Fibroblast of pulmonary artery (primary cell): ENCODE measurements at places on chromosomes 11 and 22.

GRCh38 chr11:134360050-134360835 lies 28.5 kb downstream of the GLB1L2 start:
- peak; percentile 63 for DNase-seq

GRCh38 chr11:55942785-55943392 lies 6.7 kb upstream of the OR5I1 start:
- DNase-seq = peak; percentile 51

DNA sequence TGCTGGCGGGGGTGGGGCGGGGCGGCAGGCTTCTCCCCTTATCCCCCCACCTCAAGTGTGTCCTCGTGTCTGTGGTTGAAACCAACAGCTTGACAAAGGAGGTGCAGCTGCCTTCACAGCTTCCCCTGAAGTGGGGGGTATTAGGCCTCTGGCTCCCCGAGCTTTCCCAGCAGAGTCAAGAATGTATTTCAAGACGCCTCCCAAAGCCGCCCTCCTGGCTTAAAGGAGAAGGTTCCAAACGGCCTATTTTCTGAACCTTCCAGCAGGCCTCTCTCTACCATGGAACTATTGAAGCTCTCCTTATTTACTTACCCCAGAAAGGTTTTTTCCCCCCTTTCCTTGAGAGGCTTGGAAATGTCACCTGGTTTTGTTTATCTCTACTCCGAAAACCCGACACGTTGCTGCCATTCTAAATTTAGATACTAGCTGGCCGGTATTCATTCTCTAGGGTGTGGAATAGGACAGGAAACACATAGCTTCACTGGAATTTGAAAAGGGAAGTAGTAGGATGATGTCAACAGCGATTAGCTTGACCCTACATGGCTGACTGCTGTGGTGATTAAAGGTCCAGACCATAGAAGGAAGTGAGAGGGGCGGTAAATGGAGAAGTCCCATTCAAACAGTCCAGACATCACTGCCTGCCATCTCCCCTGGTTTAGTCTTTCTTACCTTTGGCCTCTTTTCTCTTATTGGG lies 671 bp upstream of the PICALM start:
- peak; percentile 97 for DNase-seq

DNA sequence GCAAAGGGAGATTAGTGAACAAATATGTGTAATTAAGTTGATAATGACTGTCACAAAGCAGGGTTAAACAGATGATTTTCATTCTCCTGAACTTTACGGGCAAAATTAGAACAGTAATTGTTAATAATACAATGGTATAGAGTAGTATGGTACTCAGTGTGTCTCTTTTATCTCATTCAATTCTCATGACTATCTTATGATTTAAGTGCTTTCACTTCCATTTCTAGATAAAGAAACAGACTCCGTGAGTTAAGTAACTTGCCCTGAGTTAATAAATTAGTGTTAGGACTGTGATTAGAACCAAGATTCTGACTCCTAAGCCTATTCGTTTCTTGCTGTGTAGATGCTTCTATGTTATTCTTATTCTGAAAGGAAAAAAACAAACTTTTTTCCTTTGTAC lies 22.0 kb downstream of the PIH1D2 start:
- no peak for DNase-seq

- no peak for DNase-seq
These were observed 27.0 kb upstream of the SORL1-AS1 start for GRCh38 chr11:121479698-121480238.

GRCh38 chr22:33652615-33653014 lies 267.7 kb downstream of the LARGE1 start:
- DNase-seq = no peak

DNA sequence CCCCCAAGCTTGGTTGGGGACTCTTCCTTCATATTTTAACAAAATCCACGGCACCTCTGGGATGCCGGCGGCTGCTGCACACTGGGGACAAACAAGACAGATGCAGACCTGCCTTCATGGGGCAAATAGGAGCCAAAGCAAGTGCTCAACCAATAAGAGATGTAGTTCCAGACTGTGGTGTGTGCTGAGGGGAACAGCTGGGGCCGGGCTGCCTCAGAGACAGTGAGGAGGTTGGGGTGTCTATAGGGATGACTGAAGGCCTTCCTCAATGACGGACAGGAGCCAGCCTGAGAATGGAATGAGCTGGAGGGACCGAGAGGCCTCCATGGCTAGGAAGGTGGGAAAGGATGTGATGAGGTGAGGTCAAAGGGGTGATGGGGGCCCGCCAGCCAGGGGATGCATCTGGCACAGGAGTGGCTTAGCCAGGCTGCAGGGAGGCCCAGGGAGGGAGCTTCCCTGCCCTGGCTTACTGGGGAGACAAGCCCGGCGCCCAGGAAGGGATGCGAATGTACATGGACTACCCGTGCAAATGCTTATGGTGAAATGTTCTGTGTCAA lies 10.3 kb upstream of the CTSD start:
- DNase-seq = no peak
